Body of pancreas (tissue), 4 donors: ENCODE measurements at places on chromosomes 7 and 10. TPM values are rescaled to one million over a fixed set of nuclear protein-coding genes. Genes with fewer than 3 reads are reported as not detected.

Gene PRSS1
- 29,602 TPM for total RNA-seq

Gene ZNF853
- total RNA-seq: 3.6 TPM

Gene EPHA1
- 9.9 TPM for total RNA-seq

Gene ZCWPW1
- 1.6 TPM for total RNA-seq

Gene EBF3
- 4.6 TPM for total RNA-seq

Gene ZNF789
- 22.7 TPM for total RNA-seq

Gene TMEM176A
- 7.6 TPM for total RNA-seq

Gene FEZF1
- total RNA-seq: not detected

Gene PLEKHS1
- 7.6 TPM for total RNA-seq

Gene RAMP3
- total RNA-seq: 23.1 TPM

Gene HOXA7
- total RNA-seq: 0.26 TPM

Gene MINDY4
- 8.6 TPM for total RNA-seq

Gene GNA12
- total RNA-seq: 17.5 TPM

Gene CDK13
- total RNA-seq: 73.2 TPM

Gene PAX4
- not detected for total RNA-seq

Gene AOAH
- total RNA-seq: 4.9 TPM

Gene PNLIPRP1
- total RNA-seq: 4,534 TPM

Gene ABCA13
- under 0.01 TPM for total RNA-seq

Gene FGL2
- 9.1 TPM for total RNA-seq

Gene CCL24
- not detected for total RNA-seq

Gene VAX1
- not detected for total RNA-seq

Gene METTL27
- total RNA-seq: 3.3 TPM

Gene EPO
- 1.3 TPM for total RNA-seq

Gene MUC3A
- total RNA-seq: 3.0 TPM

Gene GPR26
- not detected for total RNA-seq

Gene HHEX
- total RNA-seq: 37.9 TPM

Gene CAMK1D
- total RNA-seq: 12.5 TPM

Gene ZNF503
- 38.6 TPM for total RNA-seq

Gene UCN3
- total RNA-seq: not detected

Gene BMPR1A
- total RNA-seq: 12.2 TPM

Gene SLC13A1
- total RNA-seq: not detected

Gene ZNF316
- total RNA-seq: 69.5 TPM

Gene ERVW-1
- not detected for total RNA-seq

Gene CDH23
- total RNA-seq: 58.7 TPM

Gene FRAT2
- 20.8 TPM for total RNA-seq

Gene ADIRF
- 113 TPM for total RNA-seq

Gene RGS10
- total RNA-seq: 21.3 TPM
